Sigmoid colon (tissue), 7 donors: ENCODE measurements at places on chromosomes 7 and 10.

DNA sequence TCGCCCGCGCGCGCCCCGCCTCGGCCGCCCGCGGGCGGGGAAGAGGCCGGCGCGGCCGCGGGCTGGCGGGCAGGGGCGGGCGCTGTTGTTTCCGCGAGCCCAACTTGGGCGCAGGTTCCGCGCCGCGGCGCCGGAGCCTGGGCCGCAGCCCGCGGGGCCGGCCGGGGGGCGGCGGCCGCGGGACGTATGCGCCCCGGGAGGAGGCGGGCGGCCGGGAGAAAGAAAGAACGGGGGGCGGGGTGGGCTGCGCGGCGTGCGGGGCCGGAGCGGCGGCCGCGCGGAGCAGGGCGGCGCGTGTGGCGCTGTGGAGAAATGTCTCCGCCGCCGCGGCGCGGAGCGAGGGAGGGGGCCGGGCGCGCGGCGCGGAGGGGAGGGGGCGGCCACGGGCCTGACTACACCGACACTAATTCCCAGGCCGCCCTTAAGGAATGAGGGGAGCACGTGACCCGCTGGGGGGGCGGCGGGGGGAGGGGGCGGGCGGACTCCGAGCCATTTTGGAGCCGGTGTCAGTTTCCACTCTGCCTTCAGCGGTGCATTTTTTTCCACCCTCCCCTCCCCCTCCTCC, at the start of gene BMI1:
TSS of gene BMI1 (plus strand) at position 509 of the 565 bp plus-strand sequence. CDS start 5,351 bp downstream, outside the sequence.
- DNase-seq, result peak; percentile 94

DNA sequence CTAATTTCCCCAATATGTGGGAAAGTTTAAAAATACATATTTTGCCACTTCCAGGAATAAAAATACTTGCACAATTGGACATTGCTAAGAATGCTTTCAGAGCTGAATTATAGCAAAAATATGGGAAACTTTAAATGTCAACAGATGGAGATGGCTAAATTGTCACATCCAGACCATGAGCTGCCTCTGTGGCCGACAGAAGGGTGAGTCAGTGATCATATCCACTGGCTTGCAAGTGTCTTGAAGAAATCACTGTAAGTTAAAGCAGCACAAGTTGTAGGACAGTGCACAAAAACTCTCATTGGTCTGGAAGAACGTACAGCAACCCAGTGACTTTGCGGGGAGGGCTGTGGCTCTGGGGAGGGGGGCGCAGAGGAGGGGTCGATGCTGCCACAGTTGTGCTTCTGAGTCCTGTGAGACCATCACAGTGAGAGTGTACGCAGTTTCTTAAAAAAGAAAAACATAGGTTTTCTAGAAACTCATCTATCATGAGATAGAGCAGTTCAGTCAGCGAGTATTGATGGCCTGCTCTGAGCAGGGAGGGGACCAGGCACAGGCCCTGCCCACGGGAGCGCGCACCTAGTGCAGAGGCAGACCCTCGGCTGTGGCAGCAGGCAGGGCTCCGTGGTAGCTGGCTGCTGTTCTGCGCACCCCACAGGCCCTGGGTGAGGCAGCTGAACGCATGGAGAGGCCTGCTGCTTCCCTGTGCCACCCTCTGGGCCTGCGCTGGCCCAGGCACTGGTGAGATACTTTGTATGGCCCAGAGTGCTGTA, 25.5 kb downstream of the LRRC27 start:
- peak; percentile 34 for DNase-seq
- H3K27ac ChIP-seq, result no peak overlapping the region
- H3K27me3 ChIP-seq, result no peaks in the 10 kb centered on the region
- no peaks in the 10 kb centered on the region for H3K4me1 ChIP-seq
- H3K36me3 ChIP-seq, result no peaks in the 10 kb centered on the region

- H3K36me3 ChIP-seq, result peaks cover 42% of the 10 kb centered on the region
- no peaks in the 10 kb centered on the region for H3K27me3 ChIP-seq
- no peak overlapping the region for H3K4me3 ChIP-seq
- H3K27ac ChIP-seq, result no peak overlapping the region
These were observed 10.3 kb downstream of the TRIM8 start for GRCh38 chr10:102654566-102654965.

DNA sequence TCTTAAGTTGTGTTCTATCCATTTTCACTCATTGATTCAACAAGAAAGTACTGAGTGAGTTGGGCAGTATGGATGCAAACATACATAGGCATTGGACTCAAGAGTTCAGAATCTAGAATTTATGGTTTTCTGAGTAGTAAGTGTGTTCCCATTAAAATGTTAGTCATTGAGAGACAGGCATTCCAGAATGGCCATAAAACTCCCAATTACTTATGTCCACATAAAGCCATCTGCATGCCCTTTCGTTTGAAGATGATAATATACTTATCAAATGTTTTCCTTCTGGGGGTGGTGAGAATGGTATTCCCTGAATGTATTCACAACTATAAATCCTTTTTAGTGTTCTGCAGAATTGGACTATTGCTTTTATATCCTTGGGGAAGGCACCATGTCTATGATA, 131.6 kb downstream of the CD36 start:
- no peaks in the 10 kb centered on the region for H3K27me3 ChIP-seq
- H3K36me3 ChIP-seq, result no peaks in the 10 kb centered on the region
- no peak overlapping the region for H3K27ac ChIP-seq

- no peaks in the 10 kb centered on the region for H3K36me3 ChIP-seq
- peak overlapping the region; percentile 93 for H3K27ac ChIP-seq
- no peaks in the 10 kb centered on the region for H3K27me3 ChIP-seq
- DNase-seq, result peak; percentile 73
- peak overlapping the region; percentile 98 for H3K4me3 ChIP-seq
These were observed 578 bp downstream of the CACUL1 start for GRCh38 chr10:118754229-118754555.

GRCh38 chr7:961546-962400, 7.3 kb upstream of the ADAP1 start:
- DNase-seq, result peak; percentile 62
- no peaks in the 10 kb centered on the region for H3K27me3 ChIP-seq
- H3K36me3 ChIP-seq, result no peaks in the 10 kb centered on the region
- H3K27ac ChIP-seq, result peak overlapping the region; percentile 3

- no peak overlapping the region for H3K4me3 ChIP-seq
- no peaks in the 10 kb centered on the region for H3K36me3 ChIP-seq
- no peaks in the 10 kb centered on the region for H3K27me3 ChIP-seq
- DNase-seq, result no peak
- peak overlapping the region; percentile 81 for H3K27ac ChIP-seq
These were observed 44.9 kb downstream of the MINDY4 start for GRCh38 chr7:30815951-30816644.

DNA sequence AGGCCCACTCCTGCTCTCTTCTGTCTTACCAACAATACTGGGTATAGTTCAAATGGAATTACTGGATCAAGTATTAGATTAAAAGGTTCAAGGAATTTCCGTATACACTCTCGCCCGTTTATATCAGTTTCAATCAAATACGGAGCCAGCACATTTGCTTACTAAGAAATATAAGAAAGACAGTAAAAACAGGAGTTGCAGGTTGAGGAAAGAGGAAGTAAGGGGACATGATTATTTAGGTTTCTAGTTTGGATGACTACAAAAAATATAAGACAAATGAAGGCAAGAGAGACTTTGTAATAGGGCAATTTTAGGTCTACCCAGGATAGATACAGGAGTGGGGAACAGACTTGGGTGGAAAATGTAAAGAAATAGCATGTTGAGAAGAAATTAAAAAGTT, 109.9 kb upstream of the ABI1 start:
- no peak for DNase-seq
- no peaks in the 10 kb centered on the region for H3K27me3 ChIP-seq
- H3K27ac ChIP-seq, result no peak overlapping the region
- no peak overlapping the region for H3K4me3 ChIP-seq
- no peaks in the 10 kb centered on the region for H3K4me1 ChIP-seq

- H3K36me3 ChIP-seq, result no peaks in the 10 kb centered on the region
- DNase-seq, result no peak
- no peaks in the 10 kb centered on the region for H3K4me1 ChIP-seq
- no peaks in the 10 kb centered on the region for H3K27me3 ChIP-seq
These were observed 30.5 kb upstream of the CHST3 start for GRCh38 chr10:71933651-71934050.

- H3K4me1 ChIP-seq, result no peaks in the 10 kb centered on the region
- H3K4me3 ChIP-seq, result no peak overlapping the region
- no peaks in the 10 kb centered on the region for H3K36me3 ChIP-seq
- DNase-seq, result no peak
These were observed 62.7 kb downstream of the ENTPD1 start for GRCh38 chr10:95818668-95819067.

GRCh38 chr10:11682851-11683250, 59.3 kb upstream of the ECHDC3 start:
- H3K36me3 ChIP-seq, result no peaks in the 10 kb centered on the region
- peaks cover 17% of the 10 kb centered on the region for H3K4me1 ChIP-seq
- H3K27me3 ChIP-seq, result no peaks in the 10 kb centered on the region
- H3K27ac ChIP-seq, result no peak overlapping the region
- no peak for DNase-seq
- H3K4me3 ChIP-seq, result no peak overlapping the region

DNA sequence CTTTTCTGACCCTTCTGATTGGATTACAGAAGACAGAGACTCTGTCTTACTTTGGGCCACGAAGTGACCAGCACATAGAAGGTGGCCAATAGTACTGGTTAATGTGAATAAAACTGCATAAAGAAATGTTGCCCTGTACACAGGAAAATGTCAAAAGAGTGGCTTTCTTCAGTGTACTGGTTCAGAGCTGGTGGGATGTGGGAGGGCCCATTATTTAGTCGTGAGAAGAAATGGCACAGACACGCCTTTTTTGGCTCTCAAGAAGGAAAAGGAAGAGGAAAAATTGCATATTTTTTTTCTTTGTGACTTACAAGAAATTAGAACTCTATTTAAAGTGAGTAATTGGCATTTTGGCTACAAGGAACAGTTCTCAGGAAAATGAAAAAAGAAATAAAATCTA, 129.7 kb downstream of the DGKI start:
- no peaks in the 10 kb centered on the region for H3K27me3 ChIP-seq
- no peaks in the 10 kb centered on the region for H3K36me3 ChIP-seq
- no peaks in the 10 kb centered on the region for H3K4me1 ChIP-seq

DNA sequence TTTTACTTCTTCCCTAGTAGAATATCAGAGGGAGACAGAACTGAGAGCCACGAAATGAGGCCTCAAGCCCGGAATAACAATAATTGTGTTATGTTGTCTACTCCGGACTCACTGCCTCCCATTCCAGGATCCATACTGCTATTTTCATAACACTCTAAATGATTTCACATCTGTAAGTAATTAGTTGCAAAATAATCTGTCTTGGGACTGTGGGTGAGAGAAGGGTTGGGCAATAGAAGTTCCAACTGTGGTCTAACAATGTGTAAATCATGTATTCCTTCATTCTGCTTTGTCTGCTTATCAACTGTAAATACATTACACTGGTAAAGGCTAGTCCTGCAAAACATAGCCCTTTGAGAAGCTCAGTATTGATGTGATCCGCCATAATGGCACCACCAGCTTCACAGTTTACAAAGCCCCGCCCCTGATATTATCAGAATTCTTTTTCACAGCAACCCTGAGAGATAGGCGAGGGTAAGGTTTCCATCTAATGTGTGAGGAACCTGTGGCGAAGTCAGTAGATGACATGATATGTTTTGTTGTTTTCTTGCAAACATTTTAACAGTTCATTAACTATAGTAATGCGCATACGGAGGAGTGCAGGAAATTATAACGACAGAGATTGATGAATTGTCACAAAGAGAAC, 265.7 kb upstream of the BMPER start:
- DNase-seq, result no peak
- no peaks in the 10 kb centered on the region for H3K27me3 ChIP-seq
- no peak overlapping the region for H3K27ac ChIP-seq
- no peak overlapping the region for H3K4me3 ChIP-seq
- peaks cover 6% of the 10 kb centered on the region for H3K4me1 ChIP-seq
- no peaks in the 10 kb centered on the region for H3K36me3 ChIP-seq

- no peaks in the 10 kb centered on the region for H3K27me3 ChIP-seq
- H3K27ac ChIP-seq, result no peak overlapping the region
- no peak for DNase-seq
- no peaks in the 10 kb centered on the region for H3K4me1 ChIP-seq
These were observed 7.0 kb downstream of the XRCC2 start for GRCh38 chr7:152668975-152669374.

DNA sequence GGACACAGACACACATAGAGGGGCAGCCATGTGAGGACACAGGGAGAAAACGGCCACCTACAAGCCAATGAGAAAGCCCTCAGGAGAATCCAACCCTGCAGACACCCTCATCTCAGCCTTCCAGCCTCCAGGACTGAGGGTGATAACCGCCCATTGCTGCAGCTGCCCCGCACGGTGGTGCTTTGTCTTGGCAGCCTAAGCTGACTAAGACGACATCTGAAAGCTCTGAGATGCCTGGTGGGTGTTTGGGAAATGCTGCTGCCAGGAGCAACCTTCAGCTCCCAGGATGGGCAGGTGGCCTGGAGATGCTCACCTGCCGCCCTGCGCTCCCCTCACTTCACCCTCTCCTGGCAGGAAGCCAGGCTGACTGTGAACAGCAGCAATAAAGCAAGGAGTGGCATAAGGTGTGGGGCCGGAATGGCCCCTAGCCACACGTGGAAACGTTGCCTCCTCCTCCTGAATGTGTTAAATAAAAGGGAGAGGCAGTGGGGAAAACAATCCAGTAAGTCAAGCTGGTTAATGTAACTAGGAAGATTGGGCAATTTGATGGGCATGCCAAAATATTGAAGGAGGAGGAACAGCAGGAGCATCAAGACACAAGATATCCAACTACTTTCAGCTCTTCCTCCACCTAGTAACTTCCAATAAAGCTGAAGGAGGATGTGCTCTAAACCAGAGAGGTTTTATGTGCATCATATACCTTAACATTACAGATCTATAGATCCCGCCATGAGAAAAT, 121.5 kb downstream of the TNS3 start:
- DNase-seq, result no peak
- H3K4me3 ChIP-seq, result no peak overlapping the region
- H3K36me3 ChIP-seq, result no peaks in the 10 kb centered on the region
- H3K27ac ChIP-seq, result no peak overlapping the region

DNA sequence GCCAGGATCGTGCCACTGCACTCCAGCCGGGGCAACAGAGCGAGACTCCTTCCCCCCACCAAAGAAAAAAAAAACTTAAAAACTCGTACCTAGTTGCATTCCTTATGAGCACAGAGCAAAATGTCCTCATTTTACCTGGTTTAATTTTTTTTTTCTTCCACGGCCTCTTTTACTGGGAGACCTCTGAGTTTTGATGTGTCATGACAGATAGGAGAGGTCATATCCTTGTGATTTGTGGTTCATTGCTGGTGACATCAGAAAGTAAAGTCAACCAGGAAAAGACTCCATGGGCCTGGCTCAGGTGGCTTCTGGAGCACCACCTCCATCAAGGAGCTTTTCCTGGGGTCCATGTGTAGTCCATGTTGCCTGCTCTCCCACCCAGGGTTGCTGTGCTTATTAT, 26.3 kb downstream of the GTF2I start:
- DNase-seq, result no peak
- H3K4me1 ChIP-seq, result no peaks in the 10 kb centered on the region
- no peak overlapping the region for H3K27ac ChIP-seq
- H3K4me3 ChIP-seq, result no peak overlapping the region
